ENCODE measurements at places on chromosomes 1 and 21.

- no peak overlapping the region for H3K27ac ChIP-seq
- peaks cover 6% of the 10 kb centered on the region for H3K27me3 ChIP-seq
- peaks cover 5% of the 10 kb centered on the region for H3K36me3 ChIP-seq
- peak; percentile 71 for DNase-seq
- no peak overlapping the region for H3K4me3 ChIP-seq
- H3K4me1 ChIP-seq, result no peaks in the 10 kb centered on the region
These were observed 4.5 kb downstream of the KCNJ9 start for GRCh38 chr1:160085686-160086455.

GRCh38 chr1:19336543-19336942, 24.4 kb downstream of the SLC66A1 start:
- no peaks in the 10 kb centered on the region for H3K27me3 ChIP-seq
- peaks cover 28% of the 10 kb centered on the region for H3K36me3 ChIP-seq
- no peaks in the 10 kb centered on the region for H3K4me1 ChIP-seq
- H3K4me3 ChIP-seq, result no peak overlapping the region
- no peak overlapping the region for H3K27ac ChIP-seq

DNA sequence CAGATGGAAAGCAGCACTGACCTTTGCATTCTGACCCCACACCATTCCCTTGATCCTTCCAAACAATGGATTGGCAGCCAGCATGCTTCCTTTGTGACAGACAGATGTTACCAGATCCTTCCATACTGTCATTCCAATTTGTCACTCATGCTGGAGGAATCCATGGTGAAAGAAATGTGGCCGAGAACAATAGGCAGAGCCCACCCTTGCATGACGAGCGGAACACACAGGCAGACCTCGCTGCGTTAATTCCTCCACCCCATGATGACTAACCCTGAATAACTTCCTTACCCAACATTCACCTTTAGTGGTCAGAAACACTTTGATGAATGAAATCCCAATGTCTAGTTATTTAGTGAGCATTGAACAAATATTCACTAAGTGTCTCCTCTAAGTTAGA, 45.1 kb downstream of the PDPN start:
- H3K27me3 ChIP-seq, result peaks cover 8% of the 10 kb centered on the region
- no peaks in the 10 kb centered on the region for H3K36me3 ChIP-seq
- H3K4me1 ChIP-seq, result no peaks in the 10 kb centered on the region
- no peak for DNase-seq
- no peak overlapping the region for H3K4me3 ChIP-seq
- no peak overlapping the region for H3K27ac ChIP-seq

DNA sequence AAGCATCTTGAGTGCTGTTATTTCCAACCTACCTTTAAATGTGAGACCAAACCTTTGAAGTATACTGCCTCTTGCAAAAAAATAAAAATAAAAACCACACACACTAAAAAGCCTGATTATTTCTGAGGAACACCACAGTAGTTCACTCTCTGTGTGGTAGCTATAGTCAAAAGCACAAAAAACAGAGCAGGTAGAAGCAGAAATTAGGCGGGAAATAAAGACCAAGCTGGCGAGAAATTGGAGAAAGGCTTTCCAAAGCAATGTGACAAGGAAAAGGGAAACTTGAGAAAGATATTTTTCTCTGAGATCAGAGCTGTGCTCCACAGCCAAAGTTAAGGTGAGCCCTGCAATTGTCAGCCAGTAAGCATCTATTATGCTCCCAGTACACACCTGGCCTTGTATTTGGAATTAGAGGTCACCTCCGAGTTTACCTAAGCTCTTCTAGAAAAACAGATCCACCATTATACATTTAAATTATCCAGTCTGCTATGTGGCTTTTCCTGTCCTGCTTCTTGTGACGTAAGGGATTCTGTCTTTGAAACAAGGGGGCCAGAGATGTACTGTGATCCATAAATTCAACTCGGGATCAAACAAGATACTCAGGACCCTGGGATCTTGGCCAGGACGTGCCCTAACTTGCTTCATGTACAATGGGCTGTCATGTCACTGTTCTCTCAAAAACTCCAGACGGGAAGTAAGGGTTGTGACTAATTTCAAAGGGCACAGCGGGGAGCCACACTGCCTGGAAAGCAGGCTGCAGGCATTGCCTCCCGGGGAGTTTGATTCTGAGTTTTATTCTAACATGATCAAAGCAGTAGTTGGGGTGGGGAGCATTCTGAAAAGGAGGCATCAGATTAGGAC, 39.8 kb upstream of the RAB4A start:
- no peaks in the 10 kb centered on the region for H3K36me3 ChIP-seq
- H3K4me3 ChIP-seq, result no peak overlapping the region
- no peaks in the 10 kb centered on the region for H3K27me3 ChIP-seq
- no peak overlapping the region for H3K27ac ChIP-seq

DNA sequence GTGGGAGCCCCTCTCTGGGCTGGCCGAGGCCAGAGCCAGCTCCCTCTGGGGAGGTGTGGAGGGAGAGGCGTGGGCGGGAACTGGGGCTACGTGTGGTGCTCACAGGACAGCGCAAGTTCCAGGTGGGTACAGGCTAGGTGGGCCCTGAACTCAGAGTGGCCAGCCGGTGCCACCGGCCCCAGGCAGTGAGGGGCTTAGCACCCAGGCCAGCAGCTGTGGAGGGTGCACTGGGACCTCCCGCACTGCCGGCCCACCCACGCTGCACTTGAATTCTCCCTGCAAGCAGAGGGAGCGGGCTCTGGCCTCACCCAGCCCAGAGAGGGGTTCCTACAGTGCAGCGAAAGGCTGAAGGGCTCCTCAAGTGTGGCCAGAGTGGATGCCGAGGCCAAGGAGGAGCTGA, 20.2 kb downstream of the PRAMEF20 start:
- no peaks in the 10 kb centered on the region for H3K4me1 ChIP-seq
- no peak overlapping the region for H3K27ac ChIP-seq
- peaks cover 9% of the 10 kb centered on the region for H3K27me3 ChIP-seq
